ENCODE measurements at places on chromosomes 1 and 21.

GRCh38 chr21:32001390-32001789 is 128.6 kb downstream of the HUNK start:
- DNase-seq: no peak

DNA sequence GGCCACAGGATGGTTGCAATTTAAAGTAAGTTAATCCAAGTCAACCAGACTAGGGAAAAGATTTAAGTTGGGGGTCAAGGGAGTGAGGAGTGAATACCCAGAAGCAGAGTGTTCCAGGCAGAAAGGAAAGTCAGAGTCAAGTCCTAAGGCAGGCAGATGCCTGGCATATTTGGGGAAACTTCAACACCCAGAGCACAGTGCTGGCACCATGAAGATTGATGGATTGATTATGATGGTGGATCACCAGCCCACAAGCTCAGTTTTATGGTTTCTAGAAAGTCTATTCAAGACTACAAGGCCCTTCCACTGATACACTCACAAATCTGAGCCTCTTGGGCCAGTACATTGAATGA is 100.1 kb upstream of the DUSP10 start:
- no peak for DNase-seq

DNA sequence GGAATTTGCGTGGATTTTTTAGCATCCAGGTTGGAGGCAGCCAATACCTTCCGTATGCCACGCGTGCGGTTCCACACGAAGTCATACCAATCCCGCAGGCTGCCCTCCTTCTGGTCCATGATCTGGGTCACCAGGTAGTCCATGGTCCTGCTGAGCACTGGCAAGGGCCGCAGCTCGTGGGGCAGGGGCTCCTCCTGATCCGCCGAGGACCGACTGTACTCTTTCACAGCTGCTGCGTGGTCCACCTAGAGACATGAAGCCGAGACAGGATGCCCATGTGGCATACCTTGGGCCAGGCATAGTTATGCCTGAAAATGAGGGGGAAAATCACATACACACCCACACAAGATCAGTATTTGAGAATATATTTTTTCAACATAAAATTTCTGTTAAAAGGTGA is 12.1 kb downstream of the MCM3AP start:
- no peak for DNase-seq

DNA sequence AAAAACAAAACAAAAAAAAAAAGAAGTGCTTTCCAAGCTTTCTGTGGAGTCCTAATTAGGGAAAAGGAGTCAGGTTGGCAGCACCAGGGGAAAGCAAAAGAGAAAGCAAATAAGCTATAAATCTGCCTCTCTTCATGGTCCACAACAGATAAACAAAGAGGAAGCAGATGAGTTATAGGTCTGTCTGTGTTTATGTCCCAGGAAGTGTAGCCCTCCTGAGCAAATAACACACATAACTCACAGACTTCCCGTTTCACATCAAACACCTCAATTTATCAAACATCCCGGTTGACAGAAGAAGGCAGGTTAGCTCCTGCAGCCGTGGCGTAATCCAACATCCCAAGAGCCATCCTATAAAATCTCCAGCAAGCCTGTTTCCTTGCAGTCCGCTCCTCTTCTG is 5.6 kb upstream of the SLC2A5 start:
- no peak for DNase-seq

DNA sequence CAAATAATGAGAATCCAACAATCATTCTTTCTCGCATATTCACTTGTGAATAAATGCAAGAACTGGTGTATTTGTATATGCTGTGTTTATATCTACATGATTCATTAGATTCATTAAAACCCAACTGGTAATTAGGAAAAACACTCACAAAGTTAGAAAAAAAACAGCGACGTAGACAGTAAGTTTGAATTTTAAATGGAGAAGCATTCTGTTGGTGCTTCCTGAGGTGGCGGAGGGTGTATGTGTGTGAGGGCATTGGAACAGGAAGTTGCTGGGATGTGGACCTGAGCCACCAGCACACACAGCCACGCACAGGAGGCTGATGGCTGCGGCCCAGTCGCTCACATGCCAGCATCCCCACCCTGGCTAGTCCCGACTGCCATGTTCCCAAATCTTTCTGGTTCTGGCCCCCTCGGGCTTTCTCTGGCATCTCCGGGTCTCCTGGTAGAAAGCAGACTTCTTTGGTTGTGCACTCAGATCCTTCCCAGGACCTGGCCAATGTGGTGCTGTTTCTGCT is 121.6 kb upstream of the IRF2BP2 start:
- no peak for DNase-seq

DNA sequence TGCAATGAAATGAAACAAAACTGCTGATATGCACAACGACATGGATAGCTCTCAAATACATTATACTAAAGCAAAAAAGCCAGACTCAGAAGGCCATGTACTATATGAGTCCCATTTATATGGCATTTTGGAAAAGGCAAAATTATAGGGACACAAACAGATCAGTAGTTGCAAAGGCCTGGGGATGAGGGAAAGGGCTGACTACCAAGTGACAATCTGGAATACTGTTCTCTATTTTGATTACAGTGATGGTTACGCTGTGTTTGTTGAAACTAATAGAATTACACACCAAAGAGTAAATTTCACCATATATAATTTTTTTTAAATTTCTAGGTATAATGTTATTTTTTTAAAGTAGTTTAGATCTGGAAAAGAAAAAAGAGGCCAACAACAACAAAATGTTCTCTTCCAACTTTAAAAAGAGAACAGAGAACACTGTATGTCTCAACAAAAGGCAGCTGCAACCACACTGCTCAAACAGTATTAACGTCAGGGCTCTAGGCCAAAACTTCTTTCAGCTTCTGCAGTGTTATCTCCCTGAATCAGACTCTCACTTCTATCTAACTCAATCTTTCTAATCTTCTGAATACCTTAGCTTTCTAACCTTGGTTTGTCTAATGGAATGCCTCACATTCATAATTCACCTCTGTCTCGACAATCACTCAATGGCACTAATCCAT is 75.8 kb downstream of the FOXJ3 start:
- DNase-seq: no peak

DNA sequence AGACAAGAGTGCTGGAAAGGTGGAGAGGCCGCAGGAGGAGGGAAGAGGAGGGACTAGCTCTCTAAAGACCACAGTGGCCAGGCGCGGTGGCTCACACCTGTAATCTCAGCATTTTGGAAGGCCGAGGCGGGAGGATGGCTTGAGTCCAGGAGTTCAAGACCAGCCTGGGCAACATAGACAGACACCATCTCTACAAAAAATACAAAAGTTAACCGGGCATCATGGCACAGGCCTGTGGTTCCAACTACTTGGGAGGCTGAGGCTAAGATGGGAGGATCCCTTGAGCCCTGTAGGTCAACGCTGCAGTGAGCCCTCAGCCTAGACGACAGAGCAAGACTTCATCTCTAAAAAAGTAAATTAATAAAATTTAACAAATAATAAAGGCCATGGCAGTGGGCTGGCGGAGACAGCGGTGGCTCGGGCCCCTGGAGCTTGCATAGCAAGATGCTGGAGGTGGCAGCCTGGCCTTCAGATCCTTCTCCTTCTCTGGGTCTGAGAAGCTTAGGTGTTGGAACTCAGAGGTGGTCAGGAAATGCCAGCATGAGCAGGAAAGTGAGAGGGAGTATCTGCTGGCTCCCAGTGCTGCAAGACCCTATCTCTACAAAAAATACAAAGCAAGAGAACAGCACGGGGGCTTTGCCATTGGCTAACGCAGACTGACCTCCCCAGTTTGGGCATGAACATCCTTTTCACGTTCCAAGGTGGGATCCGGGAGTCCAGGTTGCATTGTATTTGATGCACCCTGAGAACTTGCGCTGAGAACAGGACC is 10.7 kb downstream of the WNT3A start:
- DNase-seq: no peak

GRCh38 chr1:14907416-14907815 is 246.1 kb upstream of the TMEM51 start:
- no peak for DNase-seq

DNA sequence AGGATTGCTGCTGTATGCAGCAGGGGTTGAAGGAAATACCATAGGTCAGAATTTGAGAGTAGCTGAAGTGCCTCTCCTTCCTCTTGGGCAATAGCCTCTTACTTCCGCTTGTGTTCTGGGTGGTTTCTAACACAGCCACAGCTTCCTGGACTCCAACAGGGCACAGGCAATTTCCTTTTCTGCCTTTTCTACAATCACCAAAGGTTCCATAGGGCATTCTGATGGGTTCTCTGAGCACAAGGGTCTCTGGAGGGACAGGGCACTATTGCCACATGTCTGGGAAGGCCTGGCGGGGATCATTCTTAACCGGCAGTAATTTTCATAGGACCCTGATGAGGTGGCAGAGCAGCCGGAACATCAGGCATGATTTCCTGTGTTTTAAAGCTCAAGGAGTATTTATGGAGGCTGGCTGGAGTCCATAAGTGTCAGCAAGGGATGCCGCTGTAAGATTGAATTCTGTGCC is 5.5 kb upstream of the AGTRAP start:
- no peak for DNase-seq

GRCh38 chr1:242524571-242525359 is at the start of gene PLD5:
Gene PLD5 (minus strand): TSS chr1:242524697.
- DNase-seq: no peak

- DNase-seq: no peak
Measured at GRCh38 chr21:14243874-14244273, 27.9 kb downstream of the RBM11 start.

DNA sequence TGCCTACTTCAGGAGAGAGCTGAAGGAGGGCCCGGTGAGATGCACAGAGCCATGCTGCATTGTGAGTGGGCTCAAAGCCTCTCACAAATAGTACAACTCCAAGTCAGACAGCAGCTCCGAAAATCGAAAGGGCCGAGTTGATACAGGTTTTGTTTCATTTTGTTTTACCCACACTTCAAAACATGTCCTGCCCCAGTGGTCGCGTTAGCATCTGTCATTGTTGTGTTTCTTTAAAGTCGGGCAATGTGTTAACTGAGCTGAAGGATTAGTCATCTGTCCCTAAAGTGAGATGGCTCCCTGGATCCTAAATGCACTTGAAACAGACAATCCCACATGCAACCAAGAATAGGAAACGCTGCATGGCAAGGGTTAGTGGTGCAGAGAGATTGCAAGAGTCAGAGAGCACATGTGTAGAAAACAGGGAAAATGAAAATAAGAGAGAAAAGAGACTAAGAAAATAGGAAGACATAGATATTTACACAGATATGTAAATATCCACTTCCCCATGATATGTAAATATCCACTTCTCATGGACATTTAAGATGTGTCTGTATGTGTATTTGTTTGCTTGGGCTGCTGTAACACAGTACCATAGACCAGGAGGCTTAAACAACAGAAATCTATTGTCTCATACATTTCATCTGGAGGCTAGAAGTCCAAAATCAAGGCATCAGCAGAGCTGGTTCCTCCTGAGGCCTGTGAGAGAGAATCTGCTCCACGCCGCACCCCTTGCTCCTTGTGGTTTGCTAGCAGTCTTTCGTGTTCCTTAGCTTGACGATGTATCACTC is 131.4 kb upstream of the RAB4A start:
- no peak for DNase-seq

DNA sequence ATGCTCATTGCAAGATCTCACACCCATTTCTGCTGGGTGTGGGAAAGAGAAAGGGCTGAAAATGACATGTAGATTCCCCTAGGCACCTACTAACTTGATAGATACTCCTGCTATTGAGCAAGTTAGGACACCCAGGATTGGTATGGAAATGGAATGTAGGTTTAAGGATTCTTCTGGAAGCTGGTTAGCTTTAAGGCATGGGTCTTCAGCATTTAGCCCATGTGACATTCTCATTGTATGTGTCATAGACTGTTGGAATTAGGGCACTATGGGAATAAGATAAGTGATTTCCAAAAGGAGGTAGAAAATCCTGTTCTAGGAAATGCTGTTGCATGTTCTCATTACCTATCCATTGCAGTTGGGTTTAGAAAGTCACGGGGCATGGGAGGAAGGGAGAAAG is 76.2 kb downstream of the DISC1 start:
- no peak for DNase-seq

DNA sequence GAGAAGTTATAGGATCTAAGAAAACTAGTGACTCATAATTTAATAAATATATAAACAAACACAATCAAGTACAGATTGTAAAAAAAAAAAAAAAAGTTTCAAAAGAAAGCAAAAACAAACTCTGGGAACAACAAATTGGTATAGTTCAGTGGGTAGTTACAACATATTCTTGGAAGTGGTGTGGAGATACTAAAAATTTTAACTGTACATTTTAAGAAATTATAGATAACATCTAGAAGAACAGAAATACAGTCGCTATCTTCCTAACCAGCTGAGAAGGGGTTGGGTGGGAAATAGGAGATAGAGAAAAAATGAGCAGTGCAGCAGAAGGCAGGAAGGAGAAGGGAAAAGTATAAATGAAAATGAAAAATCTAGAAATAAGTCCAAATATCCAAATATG is 70.5 kb downstream of the LRRC8C start:
- DNase-seq: no peak

- DNase-seq: no peak
Measured at GRCh38 chr1:230356190-230356589, 69.9 kb downstream of the PGBD5 start.

DNA sequence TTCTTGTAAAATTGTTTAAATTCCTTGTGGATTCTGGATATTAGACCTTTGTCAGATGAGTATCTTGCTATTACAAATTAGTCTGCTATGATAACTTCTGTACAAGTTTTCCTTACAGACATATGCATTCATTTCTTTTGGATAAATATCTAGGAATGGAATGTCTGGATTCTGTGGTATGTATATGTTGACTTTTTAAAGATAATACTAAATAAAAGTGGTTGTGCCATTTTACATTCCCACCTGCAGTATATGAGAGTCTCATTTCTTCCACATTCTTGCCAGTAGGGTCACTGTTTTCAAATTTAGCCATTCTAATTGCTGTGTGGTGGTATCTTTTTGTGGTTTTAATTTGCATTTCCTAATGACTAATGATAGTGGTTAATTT is 53.9 kb downstream of the SYDE2 start:
- no peak for DNase-seq

GRCh38 chr1:244092293-244092963 is 41.3 kb downstream of the ZBTB18 start:
- DNase-seq: no peak

DNA sequence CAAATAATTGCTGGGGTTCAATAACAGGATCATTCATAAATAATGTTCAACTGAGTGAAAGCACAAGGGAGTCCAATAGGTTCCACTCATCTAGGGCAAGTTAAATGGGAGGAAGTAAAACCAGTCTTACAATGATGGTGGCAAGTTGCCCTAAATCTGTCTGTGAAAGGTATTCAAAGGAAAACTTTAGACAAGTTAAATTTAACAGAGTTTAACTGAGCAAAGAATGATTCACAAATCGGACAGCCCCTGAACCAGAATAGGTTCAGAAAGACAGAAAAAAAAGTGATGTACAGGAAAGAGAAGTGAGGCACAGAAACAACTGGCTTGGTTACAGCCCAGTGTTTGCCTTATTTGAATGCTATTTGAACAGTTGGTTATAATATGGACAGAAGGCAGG is 183.5 kb upstream of the ADGRL4 start:
- DNase-seq: no peak
